ENCODE measurements at places on chromosomes 2 and 18. TPM values are rescaled to one million over a fixed set of nuclear protein-coding genes. Genes with fewer than 3 reads are reported as not detected.

- no peak for ATAC-seq
These were observed 121.9 kb downstream of the MCFD2 start for GRCh38 chr2:46793423-46794416.

DNA sequence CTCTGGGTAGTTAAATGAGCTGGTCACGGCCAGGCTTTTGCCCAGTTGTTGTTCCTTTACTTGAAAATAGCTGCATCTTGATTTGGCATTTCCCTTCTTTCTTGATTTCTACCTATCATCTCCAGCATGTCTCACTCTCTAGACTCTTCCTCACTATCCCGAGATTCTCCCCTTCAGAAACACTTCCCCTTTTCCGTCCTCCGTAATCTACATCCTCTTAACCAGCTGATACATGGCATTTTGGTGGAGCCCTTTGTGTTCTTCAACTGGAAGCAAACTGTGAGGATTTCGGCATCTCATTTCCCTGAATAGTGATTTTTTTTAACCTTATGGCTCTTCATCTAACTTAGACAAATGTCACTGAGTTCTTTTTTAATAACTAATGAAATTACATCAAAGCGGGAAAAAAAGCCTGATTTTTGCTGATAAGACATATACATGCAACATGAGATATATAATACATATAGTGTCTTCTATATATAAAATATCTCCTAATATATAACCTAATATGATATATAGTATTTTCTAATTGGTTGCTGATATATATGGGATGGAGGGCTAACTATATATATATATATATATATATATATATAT is 220.2 kb upstream of the RASGRP3 start:
- no peak for ATAC-seq

DNA sequence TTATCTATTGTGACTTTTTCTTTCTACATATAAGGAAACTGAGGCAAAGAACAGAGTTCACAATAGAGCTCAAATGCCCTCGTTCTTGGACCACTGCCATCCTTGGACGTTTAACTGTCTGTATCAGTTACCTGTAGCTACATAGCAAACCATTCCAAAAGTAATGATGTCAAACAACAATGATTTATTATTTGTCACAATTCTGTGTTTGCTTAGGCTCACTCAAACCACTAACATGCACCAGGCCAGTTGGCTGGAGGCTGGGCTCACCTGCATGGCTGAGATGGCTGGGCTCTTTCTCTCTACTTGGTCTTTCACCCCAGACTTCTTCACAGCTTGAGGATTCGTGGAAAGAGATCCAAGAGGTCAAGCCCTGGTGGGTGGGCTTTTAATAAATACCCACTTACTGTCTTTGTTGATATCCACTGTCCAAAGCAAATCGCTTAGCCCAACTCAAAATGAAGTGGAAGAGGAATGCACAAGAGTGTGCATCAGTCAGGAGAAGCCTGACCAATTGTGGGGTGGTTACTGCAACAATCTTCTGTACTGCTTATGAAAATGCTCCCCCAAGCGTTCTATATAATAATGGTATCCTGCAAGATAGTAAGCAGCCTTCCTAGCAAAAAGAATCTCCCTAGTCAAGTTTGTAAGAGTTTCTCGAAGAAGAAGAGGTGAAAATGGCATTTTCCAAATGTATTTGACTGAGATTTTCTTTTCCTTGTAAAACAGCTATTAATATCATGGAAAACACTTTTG is 163.5 kb upstream of the NT5C1B start:
- ATAC-seq: no peak

GRCh38 chr2:230906471-230907230 is 18.4 kb downstream of the GPR55 start:
- no peak for ATAC-seq

GRCh38 chr2:111244864-111245263 is 124.2 kb downstream of the BCL2L11 start:
- no peak for ATAC-seq

- ATAC-seq: no peak
These were observed 54.9 kb downstream of the EPHA4 start for GRCh38 chr2:221517146-221517695.

DNA sequence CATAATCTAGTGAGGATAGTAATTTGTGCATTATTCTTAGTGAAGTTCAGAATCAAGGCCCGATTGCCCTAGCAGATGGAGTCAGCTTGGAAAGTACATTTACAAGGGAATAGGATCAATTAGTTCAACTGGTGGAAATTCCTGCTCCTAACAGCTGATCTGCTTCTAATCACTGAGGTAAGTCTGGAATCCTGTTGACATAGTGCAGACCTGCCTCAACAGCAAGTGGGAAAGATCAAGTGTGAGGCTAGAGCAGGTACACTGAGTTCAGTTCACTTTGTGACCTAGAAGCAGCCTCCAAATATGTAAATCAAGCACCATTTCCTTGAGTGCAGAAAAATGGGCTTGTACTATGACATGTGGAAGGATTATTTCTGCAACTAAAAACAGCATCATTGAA is 111.2 kb upstream of the NOSTRIN start:
- ATAC-seq: no peak

GRCh38 chr2:116264872-116265271 is 1549.6 kb upstream of the DDX18 start:
- ATAC-seq: no peak

DNA sequence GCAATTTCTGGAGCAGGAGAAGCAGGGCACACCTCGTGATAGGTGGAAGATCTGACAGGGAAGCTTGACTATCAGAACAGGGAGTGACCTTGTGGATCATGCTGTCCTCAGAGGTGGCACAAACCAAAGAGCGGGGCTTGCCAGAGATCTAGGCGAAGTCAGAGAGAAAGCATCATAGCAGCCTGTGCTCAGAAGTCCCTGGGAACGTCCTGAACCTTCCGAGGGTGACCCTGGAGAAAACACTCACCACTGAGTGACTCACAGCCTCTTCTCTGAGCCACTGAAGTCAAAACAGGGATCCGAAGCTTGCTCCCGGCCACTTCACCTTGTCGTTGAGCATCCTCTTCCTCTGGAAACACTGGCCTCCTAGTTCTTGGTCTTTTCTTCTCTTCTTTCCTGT is 56.7 kb downstream of the IL1R2 start:
- no peak for ATAC-seq

DNA sequence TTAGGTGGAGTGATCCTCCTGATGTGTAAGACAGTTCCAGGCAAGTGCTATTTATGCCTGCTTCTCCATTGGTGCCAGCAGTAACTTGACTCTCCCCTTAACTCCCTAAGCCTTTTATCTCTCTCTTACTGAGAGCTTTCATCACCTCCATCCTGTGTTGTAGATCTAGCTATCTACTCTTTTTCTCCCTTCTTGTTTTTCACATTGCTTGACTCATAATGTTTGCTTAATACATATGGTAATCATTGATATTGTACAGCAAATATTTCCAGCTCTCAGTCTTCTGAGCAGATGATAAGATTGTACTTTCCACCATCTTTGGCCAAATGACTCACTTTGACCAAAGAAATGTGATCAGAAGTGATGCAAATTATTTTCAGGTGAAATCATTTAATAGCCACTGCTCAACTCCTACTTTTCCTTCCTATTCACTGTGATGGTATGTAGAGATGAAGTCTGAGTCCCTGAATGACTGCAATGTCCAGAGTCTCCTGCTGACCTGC is 165.0 kb downstream of the PLCL1 start:
- no peak for ATAC-seq

GRCh38 chr2:8487461-8487932 is 194.4 kb upstream of the ID2 start:
- ATAC-seq: no peak

GRCh38 chr2:213627835-213628460 is 343.7 kb downstream of the SPAG16 start:
- ATAC-seq: no peak

DNA sequence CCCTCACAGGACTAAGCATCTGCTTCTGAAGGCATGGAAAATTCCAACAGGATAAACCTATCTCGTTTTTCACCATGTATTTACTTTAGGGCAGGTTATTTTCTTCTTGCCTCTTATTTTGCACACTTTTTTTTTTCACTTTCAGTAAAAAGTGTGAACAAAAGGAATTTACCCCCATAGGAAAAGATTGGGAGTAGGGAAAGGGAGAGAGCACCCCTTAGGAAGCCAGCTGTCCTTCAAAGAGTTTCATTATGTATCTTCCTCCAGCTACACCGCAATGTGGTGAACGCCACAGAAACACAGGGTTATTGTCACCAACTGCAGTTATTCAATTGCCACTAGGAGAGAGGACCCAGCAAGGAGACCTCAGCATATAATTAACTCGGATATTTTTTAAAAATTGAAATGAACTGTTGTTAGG is 286.2 kb upstream of the VRK2 start:
- no peak for ATAC-seq

DNA sequence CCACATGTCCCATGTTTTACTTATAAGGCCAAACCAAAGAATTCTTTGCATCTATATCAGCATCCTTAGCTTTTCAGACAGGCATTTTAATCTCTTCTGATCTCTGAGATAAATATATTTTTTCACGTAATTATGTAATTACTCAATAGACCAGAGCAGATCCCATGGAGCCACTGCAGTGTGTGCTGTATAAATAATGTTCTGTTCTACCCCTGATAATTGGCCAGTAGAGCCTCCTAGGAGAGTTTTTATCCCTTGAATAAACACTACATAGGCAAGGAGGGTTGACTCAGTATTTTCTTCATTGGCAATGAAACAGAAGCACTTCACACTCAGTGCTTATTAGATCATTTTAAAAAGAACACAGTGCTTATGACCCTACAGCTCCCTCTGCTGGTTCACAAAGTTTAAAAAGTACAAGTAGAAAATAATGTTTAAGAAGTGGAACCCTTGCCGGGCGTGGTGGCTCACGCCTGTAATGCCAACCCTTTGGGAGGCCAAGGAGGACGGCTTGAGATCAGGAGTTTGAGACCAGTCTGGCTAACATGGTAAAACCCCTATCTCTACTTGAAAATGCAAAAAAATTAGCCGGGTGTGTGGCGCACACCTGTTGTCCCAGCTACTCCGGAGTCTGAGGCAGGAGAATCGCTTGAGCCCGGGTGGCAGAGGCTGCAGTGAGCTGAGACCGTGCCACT is 91.9 kb downstream of the PPP1R1C start:
- peak; percentile 56 for ATAC-seq

DNA sequence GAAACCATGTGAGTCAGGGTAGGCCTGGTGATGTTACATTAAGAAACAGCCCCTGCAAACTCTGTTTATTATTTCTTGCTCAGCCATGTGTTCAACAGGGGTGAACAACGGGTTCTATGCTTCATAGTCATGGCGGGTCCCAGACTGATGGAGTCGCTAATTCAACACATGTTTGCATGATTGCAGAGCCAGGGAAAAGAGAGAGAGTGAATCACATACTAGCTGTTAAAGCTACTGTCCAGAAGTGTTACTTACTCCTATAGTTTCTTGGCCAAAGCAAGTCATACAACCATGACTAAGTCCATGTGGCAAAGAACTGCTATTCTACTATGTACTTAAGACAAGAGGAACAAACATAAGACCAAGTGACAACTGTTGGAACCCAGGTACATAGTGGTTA is 241.2 kb upstream of the SKOR2 start:
- ATAC-seq: no peak

GRCh38 chr2:79670198-79670597 is 157.3 kb downstream of the CTNNA2 start:
- ATAC-seq: peak; percentile 84

DNA sequence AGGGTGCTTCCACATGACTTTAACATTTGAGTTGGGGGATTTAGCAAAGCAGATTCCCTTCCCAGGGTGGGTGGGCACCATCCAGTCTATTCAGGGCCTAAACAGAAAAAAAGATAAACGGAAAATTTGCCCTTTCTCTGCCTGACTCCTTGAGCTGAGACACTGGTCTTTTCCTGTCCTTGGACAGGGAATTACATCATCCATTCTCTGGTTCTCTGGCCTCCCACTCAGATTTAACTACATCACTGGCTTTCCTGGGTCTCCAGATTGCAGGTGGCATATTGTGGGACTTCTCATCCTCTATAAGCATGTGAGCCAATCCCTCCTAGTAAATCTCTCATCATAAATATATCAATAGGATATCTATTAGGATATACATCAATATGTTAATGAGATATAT is 25.8 kb downstream of the CAPN13 start:
- ATAC-seq: no peak

DNA sequence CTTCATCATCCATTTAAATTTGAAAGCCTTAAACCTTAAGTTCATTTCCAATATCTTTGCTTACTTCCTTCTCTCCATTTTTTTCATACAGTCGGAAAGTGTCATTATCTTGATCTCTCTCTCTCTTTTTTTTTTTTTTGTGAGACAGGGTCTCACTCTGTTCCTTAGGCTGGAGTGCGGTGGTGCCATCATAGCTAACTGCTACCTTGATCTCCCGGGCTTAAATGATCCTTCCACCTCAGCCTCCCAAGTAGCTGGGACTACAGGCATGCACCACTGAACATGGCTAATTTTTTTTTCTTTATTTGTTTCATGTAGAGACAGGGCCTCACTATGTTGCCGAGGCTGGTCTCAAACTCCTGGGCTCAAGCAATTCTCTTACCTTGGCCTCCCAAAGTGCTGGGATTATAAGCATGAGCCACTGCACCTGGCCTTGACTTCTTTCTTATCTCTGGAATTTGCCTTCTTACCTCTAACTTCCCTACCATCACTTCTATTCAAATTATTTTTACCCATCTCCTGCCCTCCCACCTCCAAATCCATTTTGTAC is 222.2 kb downstream of the MYCN start:
- no peak for ATAC-seq

DNA sequence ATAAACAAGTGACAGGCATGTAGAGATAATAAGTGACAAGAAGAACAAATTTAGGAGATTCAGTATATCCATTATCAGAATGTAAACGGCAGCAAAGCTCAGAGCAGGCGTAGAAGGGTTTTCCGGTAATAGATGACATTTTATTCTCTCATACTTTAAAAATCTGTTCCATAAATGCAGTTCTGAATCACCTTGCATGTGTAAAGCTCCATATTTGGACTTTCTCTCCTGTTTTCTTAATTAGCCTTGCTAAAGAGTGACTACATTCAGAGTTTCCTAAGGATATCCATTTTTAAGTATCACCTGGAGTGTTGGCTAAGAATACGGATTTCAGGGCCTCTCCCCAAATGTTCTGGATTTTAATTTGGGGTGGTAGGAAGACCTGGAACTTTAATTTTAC is 122.0 kb downstream of the SPP2 start:
- ATAC-seq: no peak

- no peak for ATAC-seq
These were observed 132.2 kb downstream of the ANTXR1 start for GRCh38 chr2:69145204-69145603.

- ATAC-seq: no peak
These were observed 168.0 kb upstream of the KLF7 start for GRCh38 chr2:207333599-207334300.

GRCh38 chr2:212926940-212927339 is 224.5 kb downstream of the IKZF2 start:
- peak; percentile 60 for ATAC-seq

Gene REEP1
- total RNA-seq: 0.98 TPM

Gene FAM228A
- total RNA-seq: 0.87 TPM

Gene OSBPL6
- 11.6 TPM for total RNA-seq

Gene PPP4R1
- 126 TPM for total RNA-seq

Gene KLHL30
- 0.36 TPM for total RNA-seq

Gene ACMSD
- 0.49 TPM for total RNA-seq

Gene MBP
- total RNA-seq: 2.6 TPM
